ENCODE measurements at places on chromosomes 3 and 15.

- peak; percentile 85 for DNase-seq
Observed at GRCh38 chr3:52231502-52232278, 6.2 kb upstream of the TLR9 start.

DNA sequence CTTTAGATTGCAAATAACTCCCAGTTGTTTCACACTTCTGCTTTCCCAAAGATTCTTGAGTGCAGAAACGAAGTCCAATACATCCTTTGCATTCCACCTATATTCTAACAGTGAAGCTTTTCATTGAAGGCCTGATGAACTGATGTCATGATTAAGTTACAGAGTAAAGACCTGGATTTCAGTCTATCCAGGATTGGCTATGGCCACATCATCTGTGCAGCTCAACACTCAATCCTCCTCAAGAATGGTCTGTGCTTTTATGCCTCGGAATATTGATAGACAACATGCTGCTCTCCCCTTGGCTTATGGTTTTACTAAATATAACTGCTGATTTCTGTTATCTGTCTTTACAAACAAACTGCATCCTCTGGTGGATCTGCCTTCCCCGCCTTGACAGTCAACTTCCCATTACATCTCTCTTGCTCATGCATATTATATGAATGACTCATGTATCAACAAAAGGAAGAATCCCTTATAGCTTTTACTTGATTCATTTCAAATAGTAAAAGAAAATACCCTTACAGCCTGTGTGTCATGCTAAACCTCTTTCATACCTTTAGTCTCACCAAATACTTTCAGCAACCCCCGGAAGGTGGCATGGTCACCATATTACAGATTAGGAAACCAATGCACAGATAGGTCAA lies 59.5 kb downstream of the SCN11A start:
- DNase-seq = no peak

GRCh38 chr3:151008699-151009098 lies 36.2 kb upstream of the CLRN1 start:
- DNase-seq = no peak

DNA sequence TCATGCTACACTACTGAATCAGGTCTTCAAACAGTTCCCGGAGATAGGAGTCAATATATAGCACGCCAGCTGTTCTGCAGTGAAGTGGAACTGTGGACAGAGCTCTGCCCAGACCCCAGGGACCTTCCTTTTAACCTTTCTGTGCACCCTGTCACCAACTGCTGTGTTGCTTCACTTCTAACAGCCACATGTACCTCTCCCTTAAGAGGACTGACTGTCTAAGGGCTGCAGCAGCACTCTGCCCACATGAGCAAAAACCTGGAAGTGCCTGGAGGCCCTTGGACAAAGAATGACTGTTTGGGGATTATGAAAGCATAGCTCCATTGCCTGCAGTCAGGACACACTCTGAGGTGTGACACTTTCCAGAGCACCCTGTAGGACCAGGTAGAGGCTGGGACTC lies 88.3 kb upstream of the CTNNB1 start:
- no peak for DNase-seq

- DNase-seq = no peak
Observed at GRCh38 chr15:82165948-82166376, 96.6 kb downstream of the EFL1 start.

DNA sequence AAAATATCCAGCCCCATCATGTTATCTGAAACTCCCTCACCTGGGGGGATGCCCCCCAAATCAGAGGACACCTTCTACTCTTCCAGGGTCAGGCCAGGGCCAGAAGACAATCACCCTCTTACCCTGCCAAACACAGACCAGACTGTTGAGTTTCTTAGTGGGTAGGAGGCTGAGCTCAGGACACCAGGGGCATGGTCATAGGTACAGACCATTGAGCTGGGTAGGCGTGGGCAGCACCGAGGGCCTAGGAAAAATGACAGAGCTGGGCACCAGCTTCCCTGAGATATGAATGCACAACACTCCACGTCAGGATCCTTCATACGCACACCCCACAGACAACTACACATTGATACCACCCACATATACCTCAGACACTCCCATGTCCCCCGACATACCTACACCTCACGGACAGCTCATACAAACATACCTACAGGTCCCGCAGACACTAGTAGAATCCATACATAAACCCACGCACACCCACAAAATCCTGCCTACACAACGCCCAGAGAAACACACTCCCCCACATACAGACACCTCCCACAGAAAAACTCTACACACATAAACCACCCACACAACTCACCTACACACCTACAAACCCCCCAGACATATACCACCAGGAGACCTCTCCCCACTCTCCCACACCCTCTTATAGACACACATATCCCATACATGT lies 11.8 kb downstream of the AP3B2 start:
- no peak for DNase-seq

DNA sequence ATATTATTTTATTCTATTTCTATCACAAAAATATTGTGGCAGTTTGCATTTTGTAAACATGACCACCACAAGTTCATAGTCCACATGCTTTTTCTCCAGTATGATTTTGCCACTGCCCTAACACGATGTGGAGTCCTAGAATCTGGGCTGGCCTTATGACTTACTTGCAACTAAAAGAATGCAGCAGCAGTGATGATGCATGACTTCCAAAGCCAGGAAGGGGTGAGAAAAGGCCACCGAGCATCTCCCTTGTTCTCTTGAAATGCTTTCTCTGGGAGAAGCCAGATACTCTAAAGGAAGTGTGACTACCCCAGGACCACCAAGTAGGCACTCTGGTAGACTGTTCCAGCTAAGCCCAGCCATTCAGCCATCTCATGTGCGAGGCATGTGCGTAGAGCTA lies 191.6 kb upstream of the MRPL3 start:
- no peak for DNase-seq

- DNase-seq = no peak
Observed at GRCh38 chr3:87272718-87273341, 3.6 kb downstream of the POU1F1 start.

GRCh38 chr3:23329471-23330105 lies 126.5 kb downstream of the UBE2E2 start:
- DNase-seq = no peak

DNA sequence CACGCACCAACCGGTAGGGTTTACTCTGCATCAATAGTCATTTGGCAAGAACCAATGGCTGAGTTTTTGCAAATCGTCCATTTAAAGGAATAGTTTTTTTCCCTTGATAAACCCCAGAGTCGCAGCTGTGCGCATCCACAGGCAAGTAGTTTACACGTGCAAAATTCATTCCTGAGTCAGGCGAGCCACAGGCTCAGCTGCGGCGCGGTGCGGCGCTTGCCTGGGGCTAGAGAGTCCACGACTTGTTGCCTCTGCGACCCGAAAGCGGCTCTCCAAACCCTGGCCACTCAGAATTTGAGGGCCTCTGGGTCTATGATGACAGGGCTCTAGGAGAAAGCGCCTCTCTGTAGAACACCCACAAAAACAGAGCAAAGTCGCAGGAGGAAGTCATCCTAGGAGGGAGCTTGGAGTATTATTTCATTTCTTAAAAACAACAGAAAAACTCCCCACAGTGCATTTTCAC lies 36.7 kb downstream of the ZIC4 start:
- DNase-seq = no peak

DNA sequence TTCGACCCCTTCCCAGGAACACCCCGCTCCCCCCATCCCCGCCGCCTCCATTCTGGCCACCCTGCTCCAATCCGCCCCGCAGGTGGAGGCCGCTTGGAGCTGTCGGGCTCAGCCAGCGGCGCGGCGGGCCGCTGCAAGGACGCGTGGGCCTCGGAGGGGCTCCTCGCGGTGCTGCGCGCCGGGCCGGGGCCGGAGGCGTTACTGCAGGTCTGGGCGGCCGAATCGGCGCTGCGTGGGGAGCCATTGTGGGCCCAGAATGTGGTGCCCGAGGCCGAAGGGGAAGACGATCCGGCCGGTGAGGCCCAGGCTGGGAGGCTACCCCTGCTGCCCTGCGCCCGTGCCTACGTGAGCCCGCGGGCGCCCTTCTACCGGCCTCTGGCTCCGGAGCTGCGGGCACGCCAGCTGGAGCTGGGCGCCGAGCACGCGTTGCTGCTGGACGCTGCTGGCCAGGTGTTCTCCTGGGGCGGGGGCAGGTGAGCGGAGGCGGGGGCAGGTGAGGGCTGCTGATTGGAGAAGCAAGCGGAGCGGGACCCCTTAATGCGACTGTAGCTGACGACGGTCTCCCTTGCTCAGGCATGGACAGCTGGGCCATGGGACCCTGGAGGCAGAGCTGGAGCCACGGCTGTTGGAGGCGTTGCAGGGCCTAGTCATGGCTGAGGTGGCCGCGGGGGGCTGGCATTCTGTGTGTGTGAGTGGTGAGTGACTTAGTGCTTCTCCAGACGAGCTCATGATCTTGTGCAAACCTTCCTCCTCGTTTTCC lies 2.5 kb downstream of the RCCD1 start:
- no peak for DNase-seq

GRCh38 chr3:127277561-127277960 lies 10.3 kb downstream of the PRR20G start:
- no peak for DNase-seq

DNA sequence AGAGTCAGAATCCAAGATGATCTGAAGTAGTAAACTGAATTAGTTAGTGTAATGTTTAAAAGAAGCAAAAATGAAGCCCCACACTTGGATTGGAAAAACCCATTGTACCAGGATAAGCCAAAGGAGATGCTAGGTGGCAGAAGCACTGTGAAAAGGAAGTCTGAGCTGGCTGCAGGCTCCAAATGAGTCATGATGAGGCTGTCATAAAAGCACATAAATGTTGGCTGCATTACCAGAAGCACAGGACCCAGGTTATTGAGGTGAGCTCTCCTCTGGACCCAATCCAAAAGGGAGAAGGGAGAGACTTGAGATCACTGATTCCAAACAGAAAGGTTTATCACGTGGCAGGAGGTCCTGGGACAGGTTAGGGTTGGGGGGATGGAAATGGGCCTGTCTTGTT lies 3.2 kb upstream of the ACAN start:
- DNase-seq = no peak

GRCh38 chr3:9934235-9934621 lies 594 bp downstream of the CRELD1 start:
- no peak for DNase-seq

GRCh38 chr3:146033950-146034349 lies 127.0 kb downstream of the PLOD2 start:
- no peak for DNase-seq

- no peak for DNase-seq
Observed at GRCh38 chr3:13167829-13168228, 94.6 kb upstream of the IQSEC1 start.
